ENCODE measurements at places on chromosomes 3 and 15.

- no peak for DNase-seq
Observed at GRCh38 chr15:89383365-89384175, 48.9 kb upstream of the POLG start.

DNA sequence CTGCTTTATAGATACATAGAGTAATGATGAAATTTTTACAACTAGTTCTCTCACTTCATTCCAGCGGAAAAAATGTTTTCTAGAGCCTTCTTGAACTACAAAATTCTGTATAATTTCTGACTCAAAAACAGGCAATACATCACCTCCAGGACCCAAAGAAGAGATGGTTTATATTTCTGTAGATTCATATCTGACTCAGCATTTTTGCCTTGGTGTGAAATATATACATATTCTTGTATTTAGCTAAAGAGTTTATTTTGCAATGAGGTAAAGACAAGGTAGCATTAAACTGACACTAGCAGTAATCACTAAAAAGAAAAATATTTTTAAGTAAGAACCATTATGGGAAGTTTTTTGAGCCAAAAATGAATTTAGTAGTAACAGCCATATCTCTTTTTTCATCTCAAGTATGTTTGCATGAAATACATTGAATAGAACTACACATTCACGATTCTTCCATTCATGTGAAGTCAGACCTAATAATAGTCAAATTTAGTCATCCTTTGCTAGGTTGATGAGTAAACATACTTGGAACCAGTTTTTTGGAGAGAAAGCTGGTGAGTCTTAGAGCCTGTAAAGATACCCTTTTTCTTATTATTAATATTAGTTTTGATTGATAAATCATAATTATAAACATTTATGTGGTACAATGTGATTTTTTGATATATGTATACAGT, 31.6 kb downstream of the COL8A1 start:
- DNase-seq: no peak

- no peak for DNase-seq
Observed at GRCh38 chr3:161263057-161263456, 41.9 kb downstream of the NMD3 start.

GRCh38 chr3:126465928-126466544, 9.7 kb downstream of the ZXDC start:
- no peak for DNase-seq

GRCh38 chr3:189202106-189202505, 30.3 kb downstream of the TPRG1 start:
- no peak for DNase-seq

- DNase-seq: no peak
Observed at GRCh38 chr3:105868431-105868741, 426 bp downstream of the CBLB start.

DNA sequence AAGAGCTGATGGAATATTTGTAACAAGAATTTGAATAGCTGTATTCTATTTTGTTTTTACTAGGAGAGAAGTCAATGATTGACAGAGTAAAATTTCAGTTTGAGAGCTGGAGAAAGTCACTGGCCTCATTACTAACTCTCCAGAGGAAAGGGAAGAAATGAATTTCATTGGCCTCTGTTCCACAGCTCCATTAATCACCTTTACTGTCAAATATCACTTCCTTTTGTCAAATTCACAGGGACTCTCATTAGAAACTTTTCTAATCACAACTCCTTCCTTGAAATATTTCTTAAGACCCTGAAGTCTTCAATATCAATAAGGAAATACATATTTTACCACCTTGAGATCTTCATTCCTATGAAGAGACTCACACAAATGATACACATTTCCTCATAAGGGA, 379.9 kb upstream of the RASGRP1 start:
- DNase-seq: no peak

DNA sequence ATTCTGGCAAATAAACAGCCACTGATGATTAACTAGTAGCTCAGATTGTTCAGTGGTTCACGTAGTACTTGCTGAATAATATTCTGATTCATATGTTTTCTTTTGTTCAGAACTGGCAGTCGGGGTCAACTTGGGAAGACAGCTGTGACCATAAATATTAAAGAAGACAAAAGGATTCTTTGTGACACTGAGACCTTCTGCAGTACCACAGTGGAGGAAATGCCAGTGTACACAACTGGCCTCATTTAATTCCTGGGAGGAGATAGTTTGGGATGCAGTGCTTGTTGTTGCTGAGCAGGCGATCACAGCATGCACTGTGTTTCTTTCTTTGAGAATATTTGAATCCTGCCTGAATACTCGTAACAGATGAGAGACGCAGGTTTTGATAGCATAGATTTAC, 26.7 kb upstream of the MCF2L2 start:
- DNase-seq: no peak

- DNase-seq: no peak
Observed at GRCh38 chr3:6860954-6861624, at the start of gene GRM7. GRM7 (plus strand) TSS chr3:6861115.

DNA sequence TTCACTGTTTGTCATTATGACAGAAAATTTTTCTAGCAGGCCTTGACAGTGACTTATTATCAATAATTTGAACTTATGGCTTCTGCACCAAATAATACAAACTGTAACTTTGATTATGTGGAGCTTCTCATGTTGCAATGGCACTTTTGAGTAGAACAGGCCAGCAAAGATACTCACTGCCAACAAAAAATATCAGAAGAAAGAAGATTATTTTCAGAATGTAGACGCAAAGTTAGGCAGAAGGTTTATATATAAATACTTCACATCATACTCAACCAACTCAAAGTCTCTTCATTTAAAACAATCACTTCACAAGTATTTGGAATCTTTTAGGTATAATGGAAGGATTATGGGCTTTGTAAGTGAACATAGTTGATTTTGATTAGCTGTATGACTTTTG, 893.0 kb downstream of the ROBO2 start:
- no peak for DNase-seq

GRCh38 chr15:74243431-74243830, 7.3 kb downstream of the CCDC33 start:
- DNase-seq: no peak

- no peak for DNase-seq
Observed at GRCh38 chr15:96334017-96334704, 3.7 kb downstream of the NR2F2 start.

DNA sequence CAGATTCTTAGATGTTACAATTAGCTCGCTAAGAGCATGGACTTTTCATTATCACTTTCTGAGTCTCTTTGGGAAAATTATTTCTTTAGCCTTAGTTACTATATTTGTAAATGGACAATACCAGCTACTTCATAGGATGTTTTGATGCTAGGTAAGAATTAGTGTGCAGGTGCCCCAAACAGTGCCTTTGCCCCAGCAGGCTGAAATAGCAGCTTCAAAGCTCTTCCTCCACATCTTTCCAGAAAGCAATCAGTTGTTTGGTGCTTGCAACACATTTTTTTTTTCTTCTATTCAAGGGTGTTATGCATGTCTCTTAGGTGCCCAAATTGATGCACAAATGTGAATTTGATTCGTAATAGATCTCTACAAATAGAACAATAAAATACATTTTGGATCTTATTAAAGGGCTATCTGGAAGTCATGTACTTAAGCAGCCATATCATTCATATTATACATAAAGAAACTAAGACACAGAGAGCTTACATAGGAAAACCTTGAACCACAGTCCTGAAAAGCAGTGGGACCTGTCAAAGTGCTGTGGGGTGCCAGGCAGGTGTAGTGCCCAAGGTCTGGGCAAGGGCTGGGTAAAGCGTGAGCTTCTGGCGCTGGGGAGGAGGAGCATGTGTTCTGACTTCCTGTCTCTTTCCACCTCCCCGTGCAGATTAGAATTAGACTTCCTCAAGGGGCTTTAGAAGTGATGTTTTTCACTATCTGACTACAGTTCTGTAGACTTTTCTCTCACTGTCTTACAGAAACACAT, 62.9 kb downstream of the FNDC3B start:
- DNase-seq: no peak

DNA sequence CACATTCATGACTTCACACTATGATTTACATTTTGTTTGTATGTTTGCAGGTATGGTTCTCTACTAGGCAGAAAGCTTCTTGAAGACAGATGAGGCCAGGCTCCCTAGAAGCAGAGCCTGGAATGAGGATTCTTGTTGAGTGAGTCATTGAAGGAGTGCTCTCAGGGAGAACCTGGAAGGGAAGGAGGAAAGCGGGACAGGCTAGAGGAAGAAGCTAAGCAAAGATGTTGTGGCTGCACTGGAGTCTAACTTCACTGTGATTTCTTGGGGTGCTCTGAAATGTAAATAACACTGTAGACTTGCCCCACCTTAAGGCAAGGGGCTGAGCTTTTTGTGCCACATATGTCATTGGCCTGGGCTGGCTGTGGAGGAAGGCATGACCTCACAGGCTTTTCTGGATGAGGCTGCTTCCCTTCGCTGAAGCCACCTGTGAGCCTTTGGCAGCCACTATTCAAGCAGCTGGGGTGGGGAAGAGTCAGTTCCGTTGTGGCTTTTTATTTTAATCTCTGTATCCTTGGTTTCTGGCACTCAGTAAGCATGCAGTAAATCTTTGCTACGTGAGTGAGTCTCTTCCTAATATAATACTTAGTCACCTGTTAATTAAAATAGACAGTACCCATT, 307.3 kb downstream of the SV2B start:
- no peak for DNase-seq

- DNase-seq: no peak
Observed at GRCh38 chr15:78396976-78397375, 41.0 kb upstream of the IREB2 start.

GRCh38 chr3:12815719-12816118, 19.2 kb downstream of the CAND2 start:
- DNase-seq: no peak

DNA sequence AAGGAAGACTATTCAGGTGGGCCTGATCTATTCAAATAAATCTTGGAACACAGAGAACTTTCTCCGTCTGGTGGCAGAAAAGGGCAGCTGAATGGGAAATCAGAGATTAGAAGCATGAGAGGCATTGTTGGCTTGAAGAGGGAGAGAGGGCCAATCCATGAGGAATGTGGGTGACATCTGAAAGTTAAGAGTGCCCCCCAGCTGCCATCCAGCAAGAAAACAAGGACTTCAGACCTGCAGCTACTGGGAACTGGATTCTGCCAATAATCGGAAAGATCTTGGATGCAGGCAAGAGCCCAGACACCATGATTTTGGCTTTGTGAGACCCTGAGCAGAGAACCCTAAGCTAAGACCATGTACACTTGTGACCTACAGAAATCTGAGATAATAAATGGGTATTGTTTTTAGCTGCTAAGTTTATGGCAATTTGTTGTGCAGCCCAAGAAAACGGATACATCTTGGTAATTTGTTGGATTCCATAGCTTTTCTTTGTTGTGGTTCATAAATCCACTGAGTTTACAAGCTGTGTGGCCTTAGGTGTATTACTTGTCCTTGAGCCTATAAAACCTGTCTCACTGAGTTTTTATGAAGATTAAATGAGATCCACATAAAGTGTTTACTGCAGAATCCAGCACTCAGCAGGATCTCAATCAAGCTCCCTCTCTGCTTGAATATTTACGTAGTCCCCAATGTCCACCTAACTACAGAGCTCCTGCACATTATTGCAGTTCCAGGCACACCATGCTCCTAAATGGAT, 82.1 kb upstream of the PRTG start:
- DNase-seq: no peak

DNA sequence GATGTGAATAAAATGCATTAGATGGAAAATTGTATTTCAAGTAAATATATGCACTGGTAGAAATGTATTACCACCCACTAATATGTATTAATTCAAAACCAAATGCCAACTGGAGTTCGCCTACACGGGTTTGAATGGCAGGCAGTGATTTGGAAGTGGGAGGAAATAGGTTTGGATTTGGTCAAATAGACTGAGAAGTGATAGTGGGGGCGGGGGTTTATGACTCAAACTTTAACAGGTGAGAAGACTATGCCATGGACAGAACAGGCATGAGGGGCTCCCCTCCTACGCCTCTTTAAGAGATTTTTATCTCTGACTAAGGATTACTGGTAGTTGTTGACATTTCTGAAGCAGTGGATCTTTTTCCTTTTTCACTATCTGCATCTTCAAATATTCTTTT, 677.8 kb downstream of the NTRK3 start:
- DNase-seq: no peak

DNA sequence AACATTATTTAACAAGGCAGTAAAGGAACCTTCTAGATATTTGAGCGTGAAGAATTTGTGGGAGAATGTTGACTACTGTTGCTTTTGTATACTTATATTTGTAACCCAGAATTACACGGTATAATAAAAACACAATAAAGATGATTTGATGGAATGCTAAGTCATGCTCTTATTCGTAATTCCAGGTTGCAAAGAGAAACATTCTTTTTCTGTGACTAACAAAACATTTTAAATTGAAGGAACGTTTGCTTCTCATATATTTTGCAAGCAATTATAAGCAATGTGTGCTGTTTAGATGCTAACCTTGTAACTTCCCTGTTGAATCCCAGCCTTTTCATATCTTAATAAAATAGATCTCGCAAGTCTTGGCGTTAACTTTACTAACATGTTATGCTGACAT, 124.4 kb upstream of the CGNL1 start:
- DNase-seq: no peak

GRCh38 chr3:80234706-80235105, 466.9 kb upstream of the ROBO1 start:
- no peak for DNase-seq

DNA sequence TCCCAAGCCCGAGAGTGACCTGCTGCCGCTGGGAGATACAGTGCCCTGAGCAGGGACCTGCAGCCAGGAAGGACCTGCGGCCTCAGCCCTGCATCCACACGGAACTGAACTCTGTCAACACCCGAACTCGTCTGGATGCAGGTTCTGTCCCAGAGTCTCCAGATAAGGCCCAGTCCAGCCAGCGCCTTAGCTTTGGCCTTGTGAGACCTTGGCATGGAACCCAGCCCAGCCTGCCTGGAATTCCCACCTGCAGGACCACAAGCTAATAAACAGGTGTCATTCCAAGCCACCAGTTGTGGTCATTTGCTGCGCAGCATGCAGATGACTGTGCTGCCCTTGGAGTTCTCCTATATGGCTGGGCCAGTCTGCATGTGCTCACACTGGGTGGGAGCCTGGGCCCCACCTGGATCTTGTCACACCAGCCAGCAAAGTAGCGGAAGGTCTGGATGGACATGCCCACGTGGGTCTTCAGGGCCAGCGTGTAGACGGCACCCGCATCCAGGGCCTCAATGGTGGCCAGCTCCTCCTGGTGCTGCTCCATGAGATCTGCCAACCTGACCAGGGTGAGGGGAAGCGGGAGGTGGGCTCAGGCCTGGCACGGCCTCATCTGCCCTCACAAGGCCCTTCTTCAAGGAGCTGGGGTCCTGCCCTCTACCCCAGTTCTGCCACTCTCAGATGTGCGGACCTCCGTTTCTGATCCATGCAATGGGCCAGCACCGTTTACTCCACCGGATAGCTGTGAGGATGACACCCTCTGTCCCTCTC, 47.2 kb upstream of the SLC41A3 start:
- no peak for DNase-seq

DNA sequence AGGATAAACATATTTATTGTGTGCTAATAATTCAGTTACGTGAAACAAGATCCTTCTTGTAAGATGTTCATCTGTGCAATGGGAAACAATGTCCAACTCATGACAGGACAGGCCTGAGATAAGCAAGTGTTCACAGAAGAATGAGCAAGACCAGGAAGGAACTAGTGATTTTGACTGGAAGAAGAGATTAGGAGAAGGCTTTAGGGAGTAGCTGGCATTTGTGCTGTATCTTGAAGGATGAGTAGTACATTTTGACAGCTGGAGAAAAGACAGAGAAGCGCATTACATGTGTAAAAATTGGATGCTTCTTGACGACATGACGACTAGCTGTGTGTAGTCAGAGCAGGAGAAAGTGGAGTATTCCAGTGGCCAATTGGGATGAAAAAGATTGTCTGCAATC, 48.4 kb downstream of the GBE1 start:
- DNase-seq: no peak

All from GM12891 (cell line).